ENCODE measurements at places on chromosomes 2 and 18. TPM values are rescaled to one million over a fixed set of nuclear protein-coding genes. Genes with fewer than 3 reads are reported as not detected.

DNA sequence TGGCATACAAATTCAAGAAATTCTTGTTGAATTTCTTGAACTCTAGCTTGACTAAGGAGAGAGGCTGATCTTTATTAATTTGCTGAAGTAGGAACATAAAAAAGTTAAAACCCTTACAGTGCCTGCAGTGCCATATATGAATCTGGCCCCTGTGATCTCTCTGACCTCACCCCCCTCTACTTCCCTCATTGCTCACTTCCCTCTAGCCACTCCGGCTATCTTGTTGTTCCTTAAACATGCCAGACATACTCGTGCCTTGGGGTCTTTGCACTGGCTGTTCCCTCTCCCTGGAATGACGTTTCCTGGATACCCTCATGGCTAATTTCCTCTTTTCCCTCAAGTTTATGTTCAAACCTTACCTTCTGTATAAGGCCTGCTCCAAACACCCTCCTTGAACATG is 246.3 kb upstream of the SIX2 start:
- DNase-seq = no peak
- H3K27me3 ChIP-seq = peaks cover 2% of the 10 kb centered on the region
- no peaks in the 10 kb centered on the region for H3K4me1 ChIP-seq
- no peak overlapping the region for H3K4me3 ChIP-seq
- no peaks in the 10 kb centered on the region for H3K36me3 ChIP-seq

GRCh38 chr2:71889759-71890684 is 257.6 kb downstream of the CYP26B1 start:
- H3K36me3 ChIP-seq = no peaks in the 10 kb centered on the region
- H3K27me3 ChIP-seq = peaks cover 10% of the 10 kb centered on the region
- H3K27ac ChIP-seq = no peak overlapping the region
- H3K4me1 ChIP-seq = no peaks in the 10 kb centered on the region

FAM237A gene
- total RNA-seq = not detected

GRCh38 chr2:88601286-88601685 is 26.0 kb downstream of the EIF2AK3 start:
- DNase-seq = no peak
- H3K4me1 ChIP-seq = peaks cover 34% of the 10 kb centered on the region
- no peak overlapping the region for H3K27ac ChIP-seq
- H3K36me3 ChIP-seq = peaks cover 2% of the 10 kb centered on the region

DNA sequence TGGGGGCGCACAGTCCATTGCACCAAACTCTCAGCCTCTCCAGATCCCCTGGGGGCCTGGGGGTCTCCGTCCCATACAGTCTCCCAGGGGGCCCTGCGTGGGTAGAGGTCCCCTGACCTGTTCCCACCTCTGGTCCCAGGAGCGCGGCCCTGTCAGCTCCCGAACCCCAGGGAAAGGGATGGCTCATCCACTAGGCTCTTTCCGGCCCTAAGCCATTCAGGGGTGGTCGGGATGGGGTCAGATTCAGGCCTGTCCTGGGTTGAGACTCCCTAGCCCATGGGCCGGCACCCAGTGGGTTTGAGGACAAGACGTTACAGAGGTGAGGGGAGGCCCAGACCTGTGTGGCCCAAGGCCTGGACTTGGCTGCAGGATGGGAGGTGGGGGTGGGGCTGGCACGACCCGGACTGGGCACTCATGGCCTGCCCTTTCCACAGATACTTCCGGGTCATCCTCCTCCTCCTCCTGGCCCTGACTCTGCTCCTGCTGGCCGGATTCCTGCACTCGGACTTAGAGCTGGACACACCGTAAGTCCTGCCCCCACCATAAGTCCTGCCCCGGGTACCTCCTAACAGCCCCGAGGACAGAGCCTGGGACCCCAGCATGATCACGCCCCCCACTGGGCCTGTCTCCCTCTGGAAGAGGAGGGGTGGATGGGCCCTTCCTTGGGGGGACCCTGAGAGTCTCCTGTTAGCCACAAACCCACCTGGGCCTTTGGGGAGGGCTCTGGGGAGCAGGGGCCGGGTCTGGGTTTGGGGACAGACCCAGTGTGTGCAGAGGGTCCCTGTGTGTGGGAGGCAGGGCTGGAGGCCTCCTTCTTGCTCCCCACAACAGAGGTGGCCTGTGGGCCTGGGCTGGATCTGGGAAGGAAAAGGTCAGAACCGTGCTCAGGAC is 10.1 kb upstream of the NEU4 start:
- no peak overlapping the region for H3K27ac ChIP-seq
- H3K27me3 ChIP-seq = peaks cover 3% of the 10 kb centered on the region
- H3K36me3 ChIP-seq = no peaks in the 10 kb centered on the region
- peaks cover 3% of the 10 kb centered on the region for H3K4me1 ChIP-seq
- DNase-seq = peak; percentile 7

DNA sequence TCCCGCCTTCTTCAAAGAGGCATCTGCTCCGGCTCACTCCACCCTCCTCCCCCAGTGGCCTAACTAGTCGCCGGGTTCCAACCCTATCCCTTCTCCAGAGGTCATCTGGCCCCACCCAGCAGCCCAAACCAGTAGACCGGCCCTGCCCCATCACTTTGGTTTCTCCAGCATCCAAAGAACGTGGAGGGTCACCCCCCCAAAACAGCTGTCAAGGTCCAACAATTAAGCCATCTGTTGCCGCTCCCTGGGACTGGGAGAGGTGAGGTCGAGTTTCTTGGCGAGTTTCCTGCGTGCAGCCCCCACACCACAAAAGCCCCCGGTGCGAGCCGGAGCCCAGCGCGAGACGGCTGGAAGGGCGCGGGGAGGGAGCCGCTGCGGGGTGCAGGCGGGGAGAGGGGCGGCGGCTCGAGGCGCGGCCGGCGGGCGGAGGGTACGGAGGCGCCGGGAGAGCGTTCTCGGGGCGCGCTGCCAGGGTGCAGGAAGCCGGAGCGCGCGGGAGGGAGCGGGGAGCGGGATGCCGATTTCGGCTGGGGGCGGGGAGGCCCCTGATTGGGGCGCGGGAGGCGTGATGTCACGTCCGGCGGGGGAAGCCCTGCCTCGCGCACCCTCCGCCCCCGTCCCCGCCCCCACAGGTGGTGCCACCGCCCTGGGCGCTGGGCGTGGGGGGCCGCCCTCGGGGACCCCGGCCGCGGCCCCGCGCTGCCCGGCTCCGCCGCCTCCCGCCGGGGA is 571 bp upstream of the GPC1 start:
- peaks cover 14% of the 10 kb centered on the region for H3K4me1 ChIP-seq
- peak overlapping the region; percentile 76 for H3K4me3 ChIP-seq
- peak; percentile 88 for DNase-seq
- H3K27me3 ChIP-seq = peaks cover 24% of the 10 kb centered on the region
- no peak overlapping the region for H3K27ac ChIP-seq

DNA sequence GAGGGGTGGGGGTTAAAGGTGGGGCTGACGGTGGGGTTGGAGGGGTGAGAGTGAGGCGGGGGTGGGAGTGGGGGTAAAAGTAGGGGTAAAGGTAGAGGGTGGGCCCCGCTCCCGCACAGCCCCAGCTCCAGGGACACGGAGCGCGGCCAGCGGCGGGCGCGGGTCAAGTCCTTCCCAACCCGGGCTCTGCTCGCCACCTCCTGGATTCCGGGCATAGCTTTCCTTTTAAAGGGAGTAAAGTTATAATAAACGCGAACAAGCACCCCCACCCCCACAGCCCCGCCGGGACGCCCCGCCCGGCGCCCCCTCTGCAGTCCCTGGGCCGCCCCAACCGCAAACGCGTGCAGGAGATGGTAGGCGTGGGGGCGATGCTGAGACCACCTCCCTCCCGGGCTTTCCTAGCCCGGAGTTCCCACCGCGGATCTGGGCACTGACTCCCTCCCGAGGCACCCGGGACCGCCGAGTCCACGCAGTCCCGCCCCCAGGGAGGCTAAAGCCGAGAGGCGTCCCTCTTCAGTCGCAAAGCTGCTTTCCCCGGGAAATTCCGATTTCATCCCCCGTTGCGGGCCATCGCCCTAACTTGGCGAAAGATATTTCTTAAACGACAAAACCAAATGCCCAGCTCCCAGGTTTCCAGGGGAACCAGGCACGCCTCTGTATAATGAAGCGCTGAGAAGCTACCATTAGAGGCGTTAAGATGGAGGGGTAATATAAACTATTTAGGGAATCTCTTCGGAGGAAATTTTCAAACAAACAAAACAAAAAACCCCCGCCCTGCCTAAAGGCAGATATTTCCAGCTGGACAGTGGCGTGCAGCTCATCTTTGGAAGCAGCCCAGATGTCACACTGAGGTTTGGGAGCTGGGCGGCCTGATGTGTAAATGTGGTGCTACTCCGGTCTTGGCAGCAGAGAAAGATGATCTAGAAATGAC is at the start of gene LIMS2:
Gene LIMS2 (minus strand): TSS at position 200 of the 931 bp plus-strand sequence. CDS start 506 bp downstream, outside the sequence.
- peaks cover 36% of the 10 kb centered on the region for H3K27me3 ChIP-seq
- peaks cover 4% of the 10 kb centered on the region for H3K4me1 ChIP-seq
- no peak for DNase-seq
- H3K36me3 ChIP-seq = no peaks in the 10 kb centered on the region
- no peak within 1 kb of the TSS for H3K27ac ChIP-seq

GRCh38 chr2:16019617-16020351 is 79.4 kb downstream of the MYCN start:
- no peak for DNase-seq
- no peak overlapping the region for H3K27ac ChIP-seq
- H3K27me3 ChIP-seq = peaks cover 12% of the 10 kb centered on the region
- H3K36me3 ChIP-seq = no peaks in the 10 kb centered on the region
- H3K4me1 ChIP-seq = peaks cover 4% of the 10 kb centered on the region

- H3K4me3 ChIP-seq = no peak overlapping the region
- peaks cover 16% of the 10 kb centered on the region for H3K36me3 ChIP-seq
- DNase-seq = no peak
- H3K27me3 ChIP-seq = no peaks in the 10 kb centered on the region
- no peak overlapping the region for H3K27ac ChIP-seq
Measured at GRCh38 chr2:158619496-158619895, 162.7 kb downstream of the PKP4 start.

GRCh38 chr18:31610286-31611205 is 18.9 kb downstream of the TTR start:
- H3K27me3 ChIP-seq = peaks cover 4% of the 10 kb centered on the region
- no peak overlapping the region for H3K27ac ChIP-seq
- DNase-seq = no peak
- no peaks in the 10 kb centered on the region for H3K36me3 ChIP-seq
- H3K4me3 ChIP-seq = no peak overlapping the region
- no peaks in the 10 kb centered on the region for H3K4me1 ChIP-seq

CCBE1 gene
- total RNA-seq = 0.36 TPM

- peaks cover 6% of the 10 kb centered on the region for H3K27me3 ChIP-seq
- H3K4me3 ChIP-seq = no peak overlapping the region
- no peaks in the 10 kb centered on the region for H3K4me1 ChIP-seq
- H3K36me3 ChIP-seq = no peaks in the 10 kb centered on the region
- H3K27ac ChIP-seq = no peak overlapping the region
Measured at GRCh38 chr2:121944072-121944831, 188.8 kb downstream of the TSN start.

CDK5R2 gene
- not detected for total RNA-seq

IL36A gene
- not detected for total RNA-seq

- H3K27me3 ChIP-seq = no peaks in the 10 kb centered on the region
- H3K36me3 ChIP-seq = peaks cover 24% of the 10 kb centered on the region
- no peak overlapping the region for H3K27ac ChIP-seq
- no peak for DNase-seq
Measured at GRCh38 chr2:37020887-37021796, 54.8 kb upstream of the STRN start.

DNA sequence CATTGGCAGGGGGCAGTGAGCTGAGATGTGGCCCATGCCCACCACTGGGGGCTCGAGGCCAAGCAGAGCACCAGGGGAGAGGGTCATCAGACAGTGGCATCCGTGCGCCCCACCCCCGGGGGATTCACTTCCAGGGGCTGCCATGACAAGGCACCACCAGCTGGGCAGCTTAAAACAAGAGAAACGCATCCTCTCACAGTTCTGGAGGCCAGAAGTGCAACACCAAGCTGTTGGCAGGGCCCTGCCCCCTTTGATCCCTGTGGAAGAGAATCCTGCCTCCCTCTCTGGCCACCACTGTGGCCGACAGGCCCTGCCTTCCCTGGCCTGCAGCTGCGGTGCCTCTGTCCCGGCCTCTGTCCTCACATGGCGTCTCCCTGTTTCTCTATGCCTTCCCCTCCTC is 187.7 kb upstream of the ID2 start:
- no peaks in the 10 kb centered on the region for H3K27me3 ChIP-seq
- H3K36me3 ChIP-seq = no peaks in the 10 kb centered on the region
- H3K27ac ChIP-seq = no peak overlapping the region
- peaks cover 23% of the 10 kb centered on the region for H3K4me1 ChIP-seq
- no peak overlapping the region for H3K4me3 ChIP-seq

GRCh38 chr2:2238726-2239269 is 92.3 kb downstream of the MYT1L start:
- no peak overlapping the region for H3K4me3 ChIP-seq
- no peaks in the 10 kb centered on the region for H3K4me1 ChIP-seq
- DNase-seq = no peak
- H3K27ac ChIP-seq = no peak overlapping the region
